ENCODE measurements at places on chromosomes 5 and 9. TPM values are rescaled to one million over a fixed set of nuclear protein-coding genes. Genes with fewer than 3 reads are reported as not detected.

REEP2 gene
- 1.7 TPM for total RNA-seq

SLC36A3 gene
- not detected for total RNA-seq

LCN15 gene
- not detected for total RNA-seq

POU4F3 gene
- total RNA-seq = 0.10 TPM

CARTPT gene
- not detected for total RNA-seq

CLTB gene
- 63.0 TPM for total RNA-seq

GPR150 gene
- total RNA-seq = not detected
